ENCODE measurements at places on chromosomes 3 and 15. TPM values are rescaled to one million over a fixed set of nuclear protein-coding genes. Genes with fewer than 3 reads are reported as not detected.

Gene CPB1
- total RNA-seq = 2.3 TPM

Gene FAM131A
- 12.6 TPM for total RNA-seq

GRCh38 chr3:3765661-3766060 lies 33.6 kb upstream of the LRRN1 start:
- DNase-seq = no peak

Gene TIMP4
- 21.3 TPM for total RNA-seq

Gene CASR
- total RNA-seq = 0.02 TPM
